Hair follicular keratinocyte (primary cell): ENCODE measurements at places on chromosomes 6 and 20. TPM values are rescaled to one million over a fixed set of nuclear protein-coding genes. Genes with fewer than 3 reads are reported as not detected.

The TIAM2 gene
- 1.3 and 6.2 TPM in 2 replicates for total RNA-seq

The ADGB gene
- total RNA-seq, result not detected in 2 replicates

The LHFPL5 gene
- total RNA-seq, result not detected in 2 replicates

The TFAP2B gene
- total RNA-seq, result 0.53 and 0.70 TPM in 2 replicates

The UCKL1 gene
- 21.4 and 27.6 TPM in 2 replicates for total RNA-seq

The RAD21L1 gene
- not detected in 2 replicates for total RNA-seq

The FAM184A gene
- total RNA-seq, result 0.53 TPM in 1 of 2 replicates, not detected in the other

The CRISP2 gene
- total RNA-seq, result not detected in 2 replicates
